Activated CD8-positive, alpha-beta memory T cell treated with anti-CD3 and anti-CD28 coated beads for 48 hours (primary cell): ENCODE measurements at places on chromosomes 3 and 15.

DNA sequence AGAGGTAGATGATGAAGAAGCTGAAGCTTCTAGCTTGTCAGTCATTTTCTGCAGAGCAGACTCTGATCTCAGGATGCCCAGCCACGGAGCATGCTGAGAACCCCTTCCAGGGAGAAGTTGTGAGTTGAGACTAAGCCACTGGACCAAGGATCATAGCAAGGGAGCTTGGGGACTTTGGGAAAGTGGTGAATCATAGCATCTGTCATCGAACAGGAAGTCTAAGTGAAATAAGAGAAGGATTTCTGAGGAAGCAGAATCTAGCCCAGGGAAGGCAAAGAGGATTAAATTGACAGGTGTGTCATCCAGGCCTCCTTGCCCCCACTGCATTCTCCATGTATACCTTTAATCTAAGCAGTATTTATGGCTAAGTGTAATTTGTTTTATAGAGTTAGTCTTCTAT lies 71.8 kb upstream of the TMEM108 start:
- DNase-seq, result no peak

GRCh38 chr15:38689522-38689921 lies 124.9 kb upstream of the RASGRP1 start:
- DNase-seq, result no peak

DNA sequence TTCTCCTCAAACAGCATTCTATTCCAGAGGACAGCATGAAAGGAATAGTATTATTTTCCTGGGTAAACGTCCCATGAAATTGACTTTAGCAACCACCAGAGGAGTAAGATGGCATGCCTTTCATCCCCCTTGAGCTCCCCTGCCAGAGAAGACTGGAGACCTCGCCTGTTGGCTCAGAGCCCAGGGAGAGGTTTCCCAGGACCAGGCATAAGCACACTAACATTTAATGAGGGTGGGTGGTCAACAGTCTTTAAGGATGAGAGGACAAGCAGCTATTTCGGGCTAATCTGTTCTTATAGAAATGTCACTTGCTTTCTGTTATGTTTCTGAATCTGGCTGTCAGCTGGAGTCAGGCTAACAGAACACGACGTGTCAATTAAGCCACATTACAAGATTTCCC lies 390.5 kb downstream of the GABRG3 start:
- DNase-seq, result no peak

DNA sequence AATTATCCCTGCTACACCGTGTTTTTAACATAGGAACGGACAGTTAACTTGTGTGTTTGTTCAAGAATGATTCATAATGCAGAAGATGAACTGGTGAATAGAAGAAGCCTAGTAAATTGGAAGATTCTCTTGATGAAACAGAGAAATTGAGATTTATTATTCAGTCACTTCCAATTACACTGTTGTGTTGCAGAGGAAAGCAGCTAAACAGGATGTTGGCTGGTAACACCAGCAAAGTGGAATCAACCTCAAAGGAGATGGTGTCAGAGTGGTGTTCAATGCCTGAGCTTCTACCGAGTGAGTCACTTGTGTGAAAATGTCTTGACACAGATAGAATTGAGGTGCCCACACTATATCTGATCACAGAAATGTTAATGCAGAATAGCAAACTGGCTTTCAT lies 399.6 kb downstream of the LPP start:
- no peak for DNase-seq

- DNase-seq, result no peak
Measured at GRCh38 chr3:59017617-59017984, 32.2 kb downstream of the CFAP20DC start.

GRCh38 chr3:15601399-15602145 lies at the start of the genes BTD and HACL1:
Gene BTD, plus strand, starts transcription at chr3:15601745. Its CDS starts 33,695 bp downstream, at chr3:15635440.
Gene HACL1, minus strand, starts transcription at chr3:15601569. Its CDS starts 106 bp downstream, at chr3:15601463.
- DNase-seq, result peak; percentile 96

DNA sequence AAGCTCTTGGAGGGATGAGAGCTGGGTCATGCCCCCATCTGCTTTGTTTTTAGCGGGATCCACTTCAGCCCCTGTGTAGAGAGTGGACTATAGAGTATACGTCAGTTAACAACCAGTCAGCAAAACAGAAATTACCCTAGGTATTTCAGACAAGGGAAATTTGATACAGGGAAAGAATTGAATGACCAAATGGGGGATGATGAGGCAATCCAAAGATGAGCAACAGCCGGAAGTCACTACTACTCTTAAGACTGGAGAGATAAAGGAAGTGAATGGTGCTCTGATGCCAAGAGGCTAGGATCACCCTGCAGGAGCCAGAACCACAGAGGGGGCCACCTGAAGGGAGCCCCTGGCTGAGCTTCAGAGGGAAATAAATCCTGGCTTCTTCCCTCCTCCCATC lies 1.7 kb upstream of the GPR62 start:
- no peak for DNase-seq

- no peak for DNase-seq
Measured at GRCh38 chr3:44058868-44059203, 182.8 kb upstream of the TOPAZ1 start.

DNA sequence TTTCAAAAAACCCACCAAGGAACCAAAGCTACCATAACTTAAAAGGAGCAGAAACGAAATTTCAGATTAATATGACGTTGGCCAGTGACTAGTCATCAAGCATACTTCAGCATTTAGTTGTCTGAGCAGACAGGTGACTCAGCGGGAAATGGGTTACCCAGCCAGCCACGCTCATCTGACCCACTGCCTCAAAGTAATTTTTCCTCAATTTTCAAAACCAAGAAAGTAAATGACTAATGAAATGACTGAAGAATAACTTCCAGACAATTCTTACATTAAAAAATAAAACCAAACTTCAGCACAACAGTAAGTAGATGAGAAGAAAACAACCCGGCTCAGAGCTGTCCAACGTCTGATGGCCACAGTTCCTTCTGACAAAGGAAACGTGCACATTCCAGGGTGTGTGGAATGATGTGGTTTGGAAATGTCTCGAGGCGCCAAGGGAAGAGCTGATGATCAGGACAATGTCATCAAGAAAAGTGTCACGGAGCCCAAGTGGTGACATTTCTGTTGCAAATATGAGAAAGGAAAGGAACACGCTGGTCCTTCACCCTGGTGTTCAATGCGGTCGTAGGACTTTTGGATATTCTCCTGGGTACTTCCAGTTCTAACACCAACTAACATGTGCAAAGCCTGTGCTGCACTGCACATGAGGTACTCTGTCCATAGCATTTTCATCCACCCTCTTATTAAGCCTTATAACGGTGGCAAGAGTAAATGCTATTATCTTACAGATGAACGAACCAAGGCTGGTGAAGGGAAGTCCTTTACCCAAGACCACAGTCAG lies 79.1 kb downstream of the FOXP1 start:
- no peak for DNase-seq

DNA sequence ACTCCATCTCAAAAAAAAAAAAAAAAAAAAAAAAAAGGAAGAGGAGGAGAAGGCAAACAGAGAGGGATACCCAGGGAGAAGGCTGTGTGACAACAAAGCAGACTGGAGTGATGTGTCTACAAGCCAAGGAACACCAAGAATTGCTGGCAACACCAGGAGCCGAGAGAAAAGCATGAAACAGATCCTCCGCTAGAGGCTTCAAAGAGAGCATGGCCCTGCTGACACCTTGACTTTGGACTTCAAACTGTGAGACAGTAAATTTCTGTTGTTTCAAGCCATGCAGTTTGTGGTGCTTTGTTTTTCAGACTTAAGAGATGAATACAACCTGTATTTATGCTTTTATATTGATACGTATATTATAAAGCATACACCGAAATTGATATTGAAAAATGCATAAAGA lies 74.3 kb upstream of the TRA2B start:
- no peak for DNase-seq

GRCh38 chr3:158775426-158776410 lies 26.1 kb upstream of the MFSD1 start:
- DNase-seq, result no peak

GRCh38 chr3:53085476-53085875 lies 39.6 kb upstream of the SFMBT1 start:
- DNase-seq, result no peak

DNA sequence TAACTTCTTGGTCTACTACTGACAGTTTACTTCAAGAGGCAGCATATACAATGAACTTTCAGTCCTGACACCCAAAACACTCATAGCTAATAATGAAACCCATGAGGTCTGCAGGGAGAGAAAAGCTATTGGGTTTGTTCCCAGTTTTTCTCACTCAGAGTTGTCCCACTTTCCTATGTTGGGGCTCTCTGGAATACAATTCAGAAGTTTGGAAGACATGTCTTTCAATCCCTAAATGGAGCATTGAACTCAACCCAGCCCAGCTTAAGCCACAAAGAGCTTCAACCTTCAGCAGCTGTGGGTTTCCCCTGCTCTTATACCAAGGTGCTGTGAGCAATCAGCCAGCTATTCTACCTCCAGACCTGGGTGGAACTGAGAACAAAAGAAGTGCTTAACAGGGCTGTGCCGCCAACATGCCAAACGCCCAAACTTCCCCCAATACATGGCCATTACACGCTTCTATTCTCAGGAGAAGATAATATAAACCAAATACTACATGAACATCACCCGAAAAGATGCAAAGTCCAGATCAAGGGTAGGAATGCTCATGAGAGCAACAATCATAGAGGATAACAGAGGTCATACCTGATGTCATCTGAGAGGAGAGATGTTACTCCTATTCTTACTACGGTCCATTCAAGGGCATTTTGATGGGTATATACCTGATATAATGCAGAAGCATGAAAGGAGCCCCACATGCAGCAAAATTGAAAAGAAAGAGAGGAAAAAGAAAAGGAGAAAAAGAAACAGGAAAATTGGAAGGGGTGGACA lies 131.2 kb upstream of the TGFBR2 start:
- no peak for DNase-seq

DNA sequence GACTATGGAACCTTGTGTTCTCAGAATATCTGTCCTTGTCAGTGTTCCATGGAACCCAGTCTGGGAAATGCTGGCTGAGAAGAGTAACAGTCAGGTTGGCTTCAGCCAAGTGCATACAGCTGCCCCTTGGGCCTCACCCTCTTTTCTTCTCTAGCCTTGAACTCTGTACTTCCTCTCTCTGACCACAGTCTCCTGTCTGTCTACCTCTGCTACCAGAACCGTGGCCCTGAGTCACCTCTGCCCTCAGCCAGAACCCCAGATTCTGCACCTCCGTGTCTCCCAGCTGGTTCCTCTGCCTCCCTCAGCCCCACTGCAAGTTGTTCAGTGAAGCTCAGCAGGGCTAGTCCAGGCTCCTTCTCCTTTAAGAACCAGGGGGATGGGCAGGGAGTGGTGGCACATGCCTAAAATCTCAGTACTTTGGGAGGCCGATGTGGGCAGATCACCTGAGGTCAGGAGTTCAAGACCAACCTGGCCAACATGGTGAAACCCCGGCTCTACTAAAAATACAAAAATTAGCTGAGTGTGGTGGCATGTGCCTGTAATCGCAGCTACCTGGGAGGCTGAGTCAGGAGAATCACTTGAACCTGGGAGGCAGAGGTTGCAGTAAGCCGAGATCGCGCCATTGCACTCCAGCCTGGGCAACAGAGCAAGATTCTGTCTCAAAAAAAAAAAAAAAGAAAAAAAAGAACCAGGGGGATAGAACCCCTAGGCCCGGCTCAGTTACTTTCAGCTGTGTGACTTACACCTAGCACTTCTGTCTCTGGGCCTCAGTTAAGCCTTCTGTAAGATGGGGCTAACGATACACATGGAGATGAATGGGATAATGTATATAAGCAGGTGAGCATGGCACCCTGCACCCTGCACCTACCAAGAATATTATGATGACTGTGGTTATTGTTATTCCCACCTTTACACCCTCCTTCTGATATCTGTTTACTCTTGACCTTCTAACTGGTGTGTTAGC lies 24.3 kb upstream of the TATDN2 start:
- no peak for DNase-seq

DNA sequence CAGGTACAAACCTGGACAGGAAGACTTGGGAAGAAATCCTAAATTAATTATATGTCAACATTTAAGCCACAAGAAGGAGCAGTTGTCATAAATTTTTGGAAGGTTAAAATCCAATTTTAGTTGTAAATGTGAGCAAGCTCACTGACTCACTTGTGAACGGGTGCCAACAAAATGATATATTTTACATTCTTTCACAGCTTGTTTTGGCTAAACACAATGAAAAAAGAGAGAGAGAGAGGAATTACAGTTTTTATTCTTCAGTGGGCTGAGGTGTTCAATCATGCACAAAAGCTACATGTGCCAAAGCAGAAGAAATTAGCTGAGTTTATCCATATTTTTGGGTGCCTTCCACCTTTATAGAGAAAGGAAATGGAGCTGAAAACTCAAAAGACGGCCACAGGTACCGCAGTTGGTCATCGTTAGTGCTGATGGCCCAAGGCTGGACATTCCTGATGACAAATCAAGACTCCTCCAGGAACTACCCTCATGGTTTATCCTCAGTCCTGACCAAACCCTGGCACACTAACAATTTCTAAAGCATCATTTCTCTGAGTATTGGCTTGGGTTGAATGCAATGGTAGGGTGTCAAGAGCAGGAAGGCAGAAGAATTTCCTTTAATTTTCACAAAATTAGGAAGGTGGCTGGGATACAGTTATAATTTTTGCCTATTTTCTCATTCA lies 37.6 kb upstream of the WNT5A start:
- no peak for DNase-seq

DNA sequence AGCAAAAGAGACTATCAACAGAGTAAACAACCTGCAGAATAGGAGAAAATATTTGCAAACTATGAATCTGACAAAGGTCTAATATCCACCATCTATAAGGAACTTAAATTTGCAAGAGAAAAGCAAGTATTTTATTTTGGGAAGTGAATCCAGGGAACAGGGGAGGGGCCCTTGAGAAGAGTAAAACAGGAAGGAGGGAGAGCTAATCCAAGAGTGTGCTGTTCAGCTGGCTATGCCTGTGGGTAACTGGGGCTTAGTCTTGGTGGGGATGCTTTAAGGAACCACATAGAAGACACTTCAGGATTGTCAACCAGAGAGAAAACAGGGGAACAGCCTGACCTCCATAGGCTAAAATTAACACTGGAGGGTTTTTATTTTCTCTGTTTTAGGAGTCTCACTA lies 3.9 kb upstream of the HHLA2 start:
- DNase-seq, result no peak

DNA sequence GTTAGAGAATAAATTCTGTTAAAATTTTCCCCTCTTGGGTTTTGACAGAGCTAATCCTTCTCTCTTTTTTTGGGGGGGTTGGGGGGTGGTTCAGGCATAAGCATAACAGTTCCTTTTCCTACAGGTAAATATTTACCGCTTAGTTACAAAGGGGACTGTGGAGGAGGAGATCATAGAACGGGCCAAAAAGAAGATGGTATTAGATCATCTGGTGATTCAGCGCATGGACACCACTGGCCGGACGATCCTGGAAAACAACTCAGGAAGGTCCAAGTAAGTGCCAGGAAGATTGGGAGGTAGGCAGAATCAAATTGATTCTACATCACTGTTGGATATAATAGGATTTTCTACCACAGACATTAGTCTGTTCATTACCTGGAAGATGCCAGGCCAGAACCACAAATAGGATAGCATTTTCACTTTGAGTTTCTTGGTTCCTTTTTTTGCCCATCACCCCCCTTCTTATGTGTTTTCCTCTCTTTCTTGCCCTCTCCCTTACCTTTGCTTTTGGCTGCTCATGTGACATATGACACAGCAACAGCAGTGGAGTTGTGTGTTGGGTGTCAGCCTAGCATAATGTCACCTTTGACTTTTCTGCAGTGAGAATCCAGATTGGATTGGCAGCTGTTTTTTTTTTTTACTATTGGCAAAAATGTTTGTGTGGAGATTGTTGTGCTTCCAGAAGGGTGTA lies 79.0 kb downstream of the CHD2 start:
- DNase-seq, result no peak

- DNase-seq, result no peak
Measured at GRCh38 chr15:101807345-101807945, 4.1 kb downstream of the OR4F6 start.

- DNase-seq, result no peak
Measured at GRCh38 chr3:72492240-72492639, 356.0 kb downstream of the SHQ1 start.

- DNase-seq, result no peak
Measured at GRCh38 chr3:138687236-138687635, 78.7 kb downstream of the FAIM start.
